Fibroblast of the conjunctiva (primary cell): ENCODE measurements at places on chromosomes 6 and 20.
A peak's percentile ranks its signal among the peaks of the same experiment; 100 is the strongest.

DNA sequence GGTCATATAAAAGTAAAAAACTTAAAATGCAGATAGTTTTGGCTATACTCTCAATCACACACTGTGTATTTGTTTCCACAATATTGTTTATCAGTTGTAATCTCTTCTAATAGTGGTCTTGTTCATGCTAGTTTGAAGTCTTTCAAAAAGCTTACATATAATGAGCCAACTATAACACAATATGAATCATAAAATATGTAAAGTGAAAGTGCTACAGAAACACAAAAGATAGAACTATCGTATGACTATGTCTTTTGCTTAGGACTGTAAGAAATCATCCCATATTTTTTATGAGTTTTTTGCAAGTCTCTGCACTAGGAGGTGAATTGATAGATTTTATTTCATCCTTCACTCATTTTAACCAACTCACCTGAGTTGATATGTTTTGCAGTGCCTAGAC is 136.0 kb downstream of the MMUT start:
- DNase-seq: no peak

DNA sequence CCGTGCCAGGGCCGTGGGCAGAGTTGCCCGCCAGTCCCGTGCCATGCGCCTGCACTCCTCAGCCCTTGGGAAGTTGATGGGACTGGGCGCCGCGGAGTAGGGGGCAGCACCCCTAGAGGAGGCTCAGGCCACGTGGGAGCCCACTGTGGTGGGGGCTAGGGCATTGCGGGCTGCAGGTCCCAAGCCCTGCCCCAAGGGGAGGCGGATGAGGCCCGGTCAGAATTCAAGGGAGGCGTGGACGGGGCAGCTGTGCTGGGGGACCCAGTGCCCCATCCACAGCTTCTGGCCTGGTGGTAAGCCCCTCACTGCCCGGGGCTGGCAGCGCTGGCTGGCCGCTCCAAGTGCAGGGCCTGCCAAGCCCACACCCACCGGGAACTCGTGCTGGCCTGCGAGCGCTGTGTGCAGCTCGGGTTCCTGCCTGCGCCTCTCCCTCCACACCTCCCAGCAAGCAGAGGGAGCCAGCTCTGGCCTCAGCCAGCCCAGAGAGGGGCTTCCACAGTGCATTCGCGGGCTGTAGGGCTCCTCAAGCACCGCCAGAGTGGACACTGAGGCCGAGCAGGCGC is 317.8 kb downstream of the HAO1 start:
- no peak for DNase-seq

DNA sequence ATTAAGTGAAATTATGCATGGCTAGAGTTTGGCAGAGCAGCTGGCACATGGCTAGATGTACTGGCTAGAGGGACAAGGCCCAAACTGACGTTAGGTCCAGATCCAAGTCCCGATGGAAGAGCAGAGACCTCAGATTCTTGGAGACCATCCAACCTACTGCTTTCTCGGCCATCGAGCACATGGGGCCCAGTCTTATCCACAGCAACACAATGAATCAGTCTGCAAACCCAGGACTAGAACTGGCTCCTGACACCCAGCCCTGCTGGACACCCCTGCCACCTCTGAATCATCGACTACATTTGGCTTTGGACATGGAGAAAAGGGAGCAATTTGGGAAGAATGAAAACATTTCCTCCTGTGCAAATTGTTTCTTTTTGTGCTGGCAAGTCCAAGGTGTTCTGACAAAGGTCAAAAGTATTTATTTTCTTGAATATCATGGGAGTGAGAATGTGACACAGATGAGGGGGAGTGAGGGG is 23.9 kb upstream of the YWHAB start:
- peak; percentile 41 for DNase-seq

DNA sequence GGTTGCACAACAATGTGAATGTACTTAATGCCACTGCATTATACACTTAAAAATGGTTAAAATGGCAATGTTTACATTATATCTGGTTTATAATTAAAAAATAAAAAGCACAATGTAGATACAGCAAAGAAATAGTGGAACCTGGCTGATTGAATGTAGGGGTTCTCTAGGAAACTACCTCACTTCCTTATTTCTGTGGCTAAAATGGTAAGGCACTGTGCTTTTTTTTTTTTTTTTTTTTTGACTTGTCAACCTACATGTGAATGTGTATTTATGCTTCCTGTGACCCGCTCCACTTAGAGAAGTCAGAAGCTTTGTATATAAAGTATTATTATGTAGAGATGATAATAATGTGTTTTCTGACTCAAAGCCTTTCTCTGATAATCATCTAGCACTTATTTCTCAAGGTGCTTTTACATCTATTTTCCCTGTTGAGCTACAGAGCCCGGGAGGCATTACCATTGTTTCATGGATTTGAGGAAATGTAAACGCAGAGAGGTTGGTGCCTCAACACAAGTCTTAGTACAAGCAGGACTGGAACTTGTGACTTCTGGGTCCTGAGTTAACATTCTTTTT is 55.0 kb downstream of the SOX4 start:
- DNase-seq: no peak

- no peak for DNase-seq
These were observed 40.4 kb upstream of the EDN1 start for GRCh38 chr6:12249541-12250382.

DNA sequence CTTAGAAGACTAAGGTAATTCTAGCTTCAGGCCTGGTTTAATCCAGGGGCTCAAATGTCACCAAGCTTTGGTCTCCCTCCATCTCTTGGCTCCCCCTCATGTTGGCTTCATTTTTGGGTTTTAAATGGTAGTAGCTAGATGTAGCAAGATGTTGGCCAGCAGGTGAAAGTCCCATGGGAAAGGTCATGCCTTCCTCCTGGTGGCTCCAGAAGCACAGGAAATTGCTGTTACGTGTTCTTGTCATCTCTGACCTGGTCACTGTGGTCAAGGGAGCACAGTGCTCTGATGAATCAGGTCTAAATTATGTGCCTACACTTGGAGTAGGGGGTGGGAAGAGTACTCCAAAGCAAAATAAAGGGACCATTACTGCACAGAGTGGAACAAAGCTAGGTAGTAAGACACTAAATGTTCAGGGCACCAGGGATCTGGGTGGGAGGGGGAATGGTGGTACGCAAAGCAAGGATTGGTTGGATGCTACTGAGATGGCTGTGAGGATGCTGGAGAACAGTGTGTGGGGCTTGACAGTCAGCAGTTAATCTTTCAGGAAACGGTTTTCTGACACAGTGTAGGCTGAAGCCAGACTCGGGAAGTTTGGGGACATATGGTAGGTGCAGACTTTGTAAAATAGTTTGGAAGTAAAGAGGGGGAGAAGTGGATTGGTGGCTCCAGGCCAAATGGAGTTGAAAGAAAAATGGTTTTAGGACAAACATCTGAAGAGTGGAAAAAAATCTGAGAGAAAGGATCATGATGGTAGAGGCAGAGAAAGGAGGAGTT is 30.1 kb downstream of the CDS2 start:
- no peak for DNase-seq

DNA sequence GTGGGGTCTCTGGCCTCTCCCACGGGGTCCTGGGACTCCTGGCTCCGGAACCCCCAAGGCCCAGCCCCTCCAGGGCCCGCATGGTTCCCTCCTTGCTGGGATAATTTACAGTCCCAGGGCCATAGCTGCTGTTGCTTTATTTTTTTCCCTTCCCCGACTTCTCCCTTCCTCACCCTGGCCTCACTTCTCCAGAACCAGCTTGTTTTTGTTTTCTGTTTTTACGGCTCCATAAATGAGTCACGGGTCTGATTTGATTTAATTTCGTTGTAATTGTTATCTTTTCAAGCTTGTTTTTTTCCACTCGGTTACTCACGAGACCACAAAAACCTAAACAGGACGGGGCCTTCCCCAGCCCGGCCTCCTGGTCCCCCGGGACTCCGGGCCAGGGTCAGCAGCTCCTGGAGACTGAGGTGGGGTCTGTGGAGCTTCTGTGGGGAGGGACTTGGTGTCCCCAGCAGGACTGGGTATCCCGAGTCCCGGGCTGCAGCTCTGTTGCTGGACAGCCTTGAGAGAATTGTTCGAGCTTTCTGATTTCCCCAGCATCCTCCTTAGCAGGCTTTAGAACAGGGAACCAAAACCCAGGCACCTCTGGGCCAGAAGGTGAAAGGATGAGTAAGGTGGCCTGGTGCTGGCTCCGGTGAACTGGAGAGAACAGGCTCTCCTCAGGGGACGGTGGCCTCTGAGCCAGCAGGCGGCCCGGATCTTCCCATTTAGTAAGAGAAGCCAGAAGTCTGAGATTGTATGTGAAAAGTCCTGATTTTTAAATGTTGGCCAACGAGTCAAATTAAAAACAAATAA is 94.9 kb downstream of the CEBPB start:
- peak; percentile 47 for DNase-seq

DNA sequence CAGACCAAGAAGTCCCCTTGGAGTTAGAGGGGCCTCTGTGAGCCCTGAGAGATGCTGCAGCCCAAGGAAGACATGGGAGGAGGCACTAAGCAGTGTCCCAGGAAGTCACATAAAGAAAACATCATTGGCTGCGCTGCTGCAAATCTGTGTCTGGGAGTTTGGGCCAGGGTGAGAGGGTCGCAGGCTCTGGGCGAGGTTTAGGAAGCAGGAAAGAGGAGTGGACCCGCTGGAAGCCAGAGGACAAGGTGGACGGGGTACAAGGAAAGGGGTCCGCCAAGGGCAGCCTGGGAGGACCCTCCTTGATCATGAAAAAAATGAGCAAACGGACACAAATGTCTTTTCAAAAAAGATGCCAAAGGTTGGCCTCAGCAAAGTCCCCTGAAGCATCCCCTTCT is 15.5 kb upstream of the SERPINB1 start:
- no peak for DNase-seq

- DNase-seq: no peak
These were observed at the start of gene SFTA2 for GRCh38 chr6:30931969-30932645. TSS of gene SFTA2 (minus strand) at chr6:30932170. CDS start at chr6:30932096, 74 bp downstream.

DNA sequence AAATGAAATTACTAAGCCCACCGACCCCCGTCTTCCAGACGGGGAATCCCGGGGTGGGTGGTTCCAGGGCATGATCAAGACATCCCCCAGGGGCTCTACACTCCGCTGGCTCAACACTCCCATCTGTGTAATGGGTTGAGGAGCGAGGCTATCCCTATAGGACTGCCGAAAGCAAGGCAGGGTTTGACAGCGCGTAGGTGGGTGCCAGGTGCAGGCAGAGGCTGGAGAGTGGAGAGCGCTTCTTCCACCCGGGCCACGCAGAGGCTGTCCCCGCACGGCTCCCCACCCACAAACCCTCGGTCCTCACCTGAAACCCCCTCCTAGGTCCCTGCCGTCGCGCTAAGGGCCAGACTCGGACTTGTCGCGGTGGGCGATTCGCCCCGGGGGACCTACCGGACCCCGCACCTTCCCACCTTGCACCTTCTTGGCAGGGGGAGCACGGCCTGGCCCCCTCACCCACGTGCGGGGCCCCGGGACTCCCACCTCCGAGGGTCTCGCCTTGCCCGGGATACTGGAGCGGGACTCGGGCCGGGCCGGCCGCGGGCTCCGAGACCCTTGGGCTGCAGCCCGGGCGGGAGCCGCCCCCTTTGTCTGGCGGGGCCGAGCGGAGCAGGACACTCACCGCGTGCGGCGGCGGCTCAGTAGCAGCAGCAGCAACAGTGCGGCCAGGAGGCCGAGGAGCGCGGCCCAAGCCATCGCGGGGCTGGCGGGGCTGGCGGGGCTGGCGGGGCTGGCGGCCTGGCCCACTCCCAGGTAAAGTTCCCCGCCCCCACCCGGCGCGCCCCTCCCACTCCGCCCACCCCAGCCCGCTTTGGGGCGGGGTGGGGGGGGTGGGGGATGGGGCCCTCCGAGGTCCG is at the start of gene PTGIS:
Gene PTGIS (minus strand): TSS at position 717 of the 857 bp plus-strand sequence. CDS start 21 bp downstream, at position 696.
- no peak for DNase-seq

DNA sequence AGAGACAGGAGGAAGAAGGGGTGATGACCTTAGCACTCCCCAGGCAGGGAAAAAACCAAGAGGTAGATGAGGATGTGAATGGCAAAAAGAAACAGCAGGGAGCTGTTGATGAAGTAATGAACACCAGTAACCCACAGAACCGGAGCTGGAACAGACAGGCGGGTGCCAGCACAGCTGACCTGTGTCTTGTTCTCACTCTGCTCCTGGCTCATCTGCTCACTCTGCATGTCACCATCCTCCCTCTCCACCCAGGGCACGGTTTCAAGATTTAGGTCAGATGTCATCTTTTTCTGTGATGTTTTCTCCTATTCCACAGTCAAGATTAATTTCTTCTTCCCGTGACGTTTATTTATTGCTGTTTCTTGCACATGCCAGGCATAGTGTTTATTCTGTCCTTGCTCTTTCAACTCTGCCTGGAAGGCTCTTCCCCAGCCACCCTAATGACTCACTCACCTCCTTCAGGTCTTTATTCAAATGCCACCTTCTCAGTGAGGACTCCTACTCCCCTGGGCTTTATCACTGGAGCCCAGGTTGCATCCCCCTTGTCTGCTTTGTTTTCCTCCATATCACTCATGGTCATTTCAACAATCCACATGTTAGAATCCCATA is 164.5 kb upstream of the HDAC2 start:
- no peak for DNase-seq

- no peak for DNase-seq
These were observed 38.9 kb upstream of the KCNB1 start for GRCh38 chr20:49521356-49521755.
